ENCODE measurements at places on chromosomes 16 and 17.

GRCh38 chr17:27318228-27318627, 24.3 kb downstream of the WSB1 start:
- no peak for DNase-seq

DNA sequence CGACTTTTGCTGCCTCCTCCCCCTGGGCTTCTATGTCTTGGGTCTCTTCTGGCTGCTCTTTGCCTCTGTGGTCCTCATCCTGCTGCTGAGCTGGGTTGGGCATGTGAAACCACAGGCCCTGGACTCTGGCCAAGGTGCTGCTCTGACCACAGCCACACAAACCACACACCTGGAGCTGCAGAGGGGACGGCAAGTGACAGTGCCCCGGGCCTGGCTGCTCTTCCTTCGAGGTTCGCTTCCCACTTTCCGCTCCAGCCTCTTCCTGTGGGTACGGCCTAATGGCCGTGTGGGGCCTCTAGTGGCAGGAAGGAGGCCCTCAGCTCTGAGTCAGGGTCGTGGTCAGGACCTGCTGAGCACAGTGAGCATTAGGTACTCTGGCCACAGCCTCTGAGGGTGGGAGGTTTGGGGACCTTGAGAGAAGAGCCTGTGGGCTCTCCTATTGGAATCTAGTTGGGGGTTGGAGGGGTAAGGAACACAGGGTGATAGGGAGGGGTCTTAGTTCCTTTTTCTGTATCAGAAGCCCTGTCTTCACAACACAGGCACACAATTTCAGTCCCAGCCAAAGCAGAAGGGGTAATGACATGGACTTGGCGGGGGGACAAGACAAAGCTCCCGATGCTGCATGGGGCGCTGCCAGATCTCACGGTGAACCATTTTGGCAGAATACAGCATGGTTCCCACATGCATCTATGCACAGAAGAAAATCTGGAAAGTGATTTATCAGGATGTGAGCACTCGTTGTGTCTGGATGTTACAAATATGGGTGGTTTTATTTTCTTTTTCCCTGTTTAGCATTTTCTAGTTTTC, 2.3 kb downstream of the GP1BA start:
- DNase-seq, result peak; percentile 83

GRCh38 chr17:57226793-57227192, 29.5 kb upstream of the MSI2 start:
- peak; percentile 44 for DNase-seq

- DNase-seq, result no peak
Observed at GRCh38 chr17:77958716-77959125, 218 bp downstream of the TNRC6C start.

DNA sequence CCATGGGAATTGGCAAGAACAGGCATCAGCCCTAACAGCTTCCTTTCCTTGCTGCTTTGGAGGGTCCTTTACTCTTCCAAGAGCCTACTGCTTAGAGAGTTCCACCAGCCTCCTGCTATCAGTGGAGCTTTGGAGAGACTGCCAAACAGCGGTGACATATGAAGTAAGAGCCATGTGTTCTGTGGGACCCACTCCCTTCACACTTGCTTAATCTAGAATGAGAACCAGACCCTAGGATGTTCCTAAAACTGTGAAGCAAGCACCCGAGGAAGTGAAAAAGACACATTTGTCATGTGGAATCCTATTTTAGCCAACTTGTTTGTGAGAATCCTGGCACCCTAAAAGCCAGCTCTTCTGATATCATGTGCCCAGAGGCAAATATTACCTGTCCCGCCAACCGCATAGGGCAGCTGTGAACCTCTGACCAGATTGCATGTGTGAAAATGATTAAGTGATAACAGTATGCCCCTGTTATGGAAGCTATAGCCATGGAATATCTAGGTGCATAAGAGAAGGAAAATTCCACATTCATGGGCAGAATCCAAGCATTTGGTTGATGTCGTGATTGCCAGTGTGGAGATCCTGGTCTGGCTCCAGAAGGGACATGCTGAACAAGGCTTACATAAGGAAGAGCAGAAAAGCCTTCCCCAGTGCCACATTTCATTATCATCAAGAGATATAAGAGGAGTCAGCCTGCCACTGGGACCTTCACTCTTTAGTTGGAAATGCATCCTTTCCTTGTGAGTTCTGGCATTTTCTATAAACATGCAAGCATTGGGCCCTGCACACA, 18.7 kb downstream of the RCVRN start:
- DNase-seq, result no peak

DNA sequence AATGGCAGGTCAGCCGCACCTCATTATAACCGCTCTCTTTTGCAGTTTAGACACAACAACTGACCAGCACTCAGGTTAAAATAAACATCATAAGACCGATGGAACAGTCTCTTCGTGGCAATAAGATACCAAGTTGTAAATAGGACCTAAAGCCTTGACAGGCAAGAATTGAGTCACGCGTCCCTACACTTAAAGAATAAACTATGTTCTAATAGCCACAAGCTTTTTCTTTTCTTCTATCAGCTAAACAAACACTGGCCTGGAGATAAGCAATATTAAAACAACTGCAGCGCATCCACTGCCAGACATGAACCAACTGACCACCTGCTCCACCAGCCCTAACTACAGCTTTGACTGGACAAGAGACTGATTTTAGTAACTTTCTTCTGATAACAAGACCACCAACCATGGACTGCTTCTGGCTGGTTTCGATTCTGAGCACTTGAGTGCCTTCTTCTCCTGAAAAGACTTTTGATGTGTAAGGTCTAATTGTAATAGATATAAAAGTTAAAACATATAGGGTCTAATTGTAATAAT, 17.5 kb downstream of the SLFN12L start:
- no peak for DNase-seq

Measured in hematopoietic multipotent progenitor cell treated with erythropoietin and hydrocortisone succinate and interleukin-3 and kit ligand, for 4 days (in vitro differentiated cells).